Mesothelial cell of epicardium (in vitro differentiated cells): ENCODE measurements at places on chromosomes 7 and 10.

DNA sequence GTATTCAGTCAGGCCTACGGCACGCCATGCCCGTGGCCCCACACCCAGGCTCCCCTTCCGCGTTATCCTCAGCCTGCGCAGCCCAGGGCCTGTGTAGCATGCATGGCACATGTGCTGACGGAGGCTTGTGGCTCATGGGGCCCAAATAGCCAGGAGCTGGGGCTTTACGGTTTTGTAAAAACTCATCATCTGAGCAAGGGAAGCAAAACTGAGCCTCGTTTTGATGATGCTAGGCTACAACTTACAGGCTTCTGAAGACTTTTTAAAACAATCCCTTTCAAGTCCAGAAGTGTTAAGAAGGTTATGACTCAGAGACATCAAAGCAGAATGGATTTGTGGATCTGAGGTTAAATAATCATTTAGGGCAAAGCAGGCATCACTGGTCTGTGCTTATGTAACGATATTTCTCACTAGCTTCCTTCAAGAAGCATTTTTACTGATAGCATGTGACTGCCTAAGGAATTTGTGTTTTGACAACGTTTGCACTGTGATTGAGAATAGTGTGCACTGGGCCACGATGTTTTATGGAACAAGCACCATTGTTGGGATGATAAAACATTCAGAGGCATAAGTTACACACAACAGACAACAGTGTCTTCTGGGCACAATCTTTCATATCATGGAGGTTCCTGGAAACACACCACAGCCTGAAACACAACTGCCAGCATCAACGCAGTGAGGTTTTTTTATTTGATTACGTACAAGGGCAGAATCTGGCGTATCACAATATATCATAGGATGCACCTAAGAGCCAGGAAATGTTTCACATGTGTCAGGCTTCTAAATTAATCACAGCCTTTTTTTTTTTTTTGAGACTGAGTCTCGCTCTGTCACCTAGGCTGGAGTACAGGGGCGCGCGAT, 274.3 kb downstream of the CCDC3 start:
- no peak for DNase-seq

DNA sequence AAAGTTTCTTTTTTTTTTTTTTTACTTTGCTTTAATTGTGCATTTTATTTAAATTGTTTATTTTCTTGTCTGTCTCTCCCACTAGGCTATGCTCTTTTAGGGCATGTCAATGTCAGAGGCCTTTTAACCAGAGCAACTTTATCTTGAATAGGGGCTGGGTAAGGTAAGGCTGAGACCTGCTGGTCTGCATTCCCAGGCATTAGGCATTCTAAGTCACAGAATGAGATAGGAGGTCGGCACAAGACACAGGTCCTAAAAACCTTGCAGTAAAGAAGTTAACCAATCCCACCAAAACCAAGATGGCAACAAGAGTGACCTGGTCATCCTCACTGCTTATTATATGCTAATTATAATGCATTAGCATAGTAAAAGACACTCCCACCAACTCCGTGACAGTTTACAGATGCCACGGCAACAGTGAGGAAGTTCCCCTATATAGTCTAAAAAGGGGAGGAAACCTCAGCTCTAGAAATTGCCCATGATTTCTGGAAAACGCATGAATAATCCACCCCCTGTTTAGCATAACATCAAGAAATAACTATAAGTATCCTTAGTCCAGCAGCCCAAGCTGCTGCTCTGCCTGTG, 47.0 kb upstream of the FRMD4A start:
- no peak for DNase-seq

DNA sequence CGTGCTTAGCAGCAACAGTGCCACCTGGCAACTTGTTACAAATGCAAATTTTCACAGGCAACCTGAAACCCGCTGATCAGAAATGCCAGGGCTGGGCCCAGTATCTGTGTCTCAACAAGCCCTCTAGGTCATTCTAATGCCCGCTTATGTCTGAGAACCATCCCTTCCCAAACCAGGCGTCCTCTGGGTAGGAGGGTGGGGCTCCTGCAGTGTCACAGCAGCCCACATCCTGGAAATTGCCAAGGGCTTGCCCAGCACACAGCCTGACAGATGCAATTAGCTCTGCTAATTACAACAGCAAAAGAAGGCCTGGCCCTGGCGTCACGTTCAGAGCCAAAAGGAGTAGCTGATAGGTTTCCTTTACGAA, 15.9 kb downstream of the ITPRIP start:
- DNase-seq: no peak

- DNase-seq: no peak
Measured at GRCh38 chr7:128388145-128388485, 21.7 kb downstream of the IMPDH1 start.

GRCh38 chr10:26857991-26858706, 2.6 kb downstream of the ABI1 start:
- no peak for DNase-seq

GRCh38 chr7:1590476-1590875, 20.6 kb upstream of the PSMG3 start:
- DNase-seq: no peak

- DNase-seq: no peak
Measured at GRCh38 chr10:84216834-84217233, 8.5 kb downstream of the LRIT2 start.

- DNase-seq: no peak
Measured at GRCh38 chr10:50951365-50951764, 65.9 kb upstream of the A1CF start.

DNA sequence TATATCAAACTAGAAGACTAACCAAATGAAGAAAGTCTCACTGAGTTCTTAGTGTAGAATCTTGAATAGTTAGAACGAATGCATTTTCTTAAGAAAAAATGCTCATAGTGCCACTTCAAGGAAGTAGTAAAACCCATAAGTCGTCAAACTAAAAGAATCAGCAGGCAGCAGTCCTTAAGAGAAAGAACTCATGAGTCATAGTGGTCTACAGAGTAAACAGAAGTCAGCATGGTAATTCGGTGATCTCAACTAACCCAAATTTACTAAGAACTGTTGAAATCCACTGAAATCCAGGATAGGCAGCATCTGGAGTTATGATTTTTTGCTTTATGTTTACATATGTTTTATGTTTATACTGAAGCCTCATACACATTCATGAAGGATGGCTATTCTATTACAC, 256.2 kb downstream of the LHFPL3 start:
- no peak for DNase-seq

GRCh38 chr7:134362587-134363483, 46.1 kb upstream of the SLC35B4 start:
- DNase-seq: no peak

- DNase-seq: no peak
Measured at GRCh38 chr7:130489140-130489983, 2.5 kb upstream of the MEST start.

DNA sequence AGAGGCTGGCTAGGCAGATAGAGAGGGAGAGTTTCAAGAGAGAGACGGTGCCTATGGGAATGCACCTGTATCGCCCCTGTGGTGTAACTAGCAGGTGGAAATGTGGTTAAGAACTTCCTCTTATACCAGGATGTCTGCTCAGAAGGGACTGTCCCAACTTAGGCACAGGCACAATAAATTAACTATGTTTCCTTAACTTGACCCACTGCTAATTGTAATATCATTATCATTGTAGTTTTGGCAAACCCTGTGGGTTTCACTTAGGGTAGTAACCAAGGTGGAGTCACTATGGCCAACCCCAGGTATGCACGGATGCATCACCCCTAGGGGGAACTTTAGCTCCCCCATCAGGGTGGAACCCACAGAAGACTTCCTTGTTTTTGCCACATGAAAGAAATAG, 455.7 kb downstream of the DGKB start:
- no peak for DNase-seq

- DNase-seq: no peak
Measured at GRCh38 chr7:134761266-134761665, 18.2 kb upstream of the CALD1 start.

DNA sequence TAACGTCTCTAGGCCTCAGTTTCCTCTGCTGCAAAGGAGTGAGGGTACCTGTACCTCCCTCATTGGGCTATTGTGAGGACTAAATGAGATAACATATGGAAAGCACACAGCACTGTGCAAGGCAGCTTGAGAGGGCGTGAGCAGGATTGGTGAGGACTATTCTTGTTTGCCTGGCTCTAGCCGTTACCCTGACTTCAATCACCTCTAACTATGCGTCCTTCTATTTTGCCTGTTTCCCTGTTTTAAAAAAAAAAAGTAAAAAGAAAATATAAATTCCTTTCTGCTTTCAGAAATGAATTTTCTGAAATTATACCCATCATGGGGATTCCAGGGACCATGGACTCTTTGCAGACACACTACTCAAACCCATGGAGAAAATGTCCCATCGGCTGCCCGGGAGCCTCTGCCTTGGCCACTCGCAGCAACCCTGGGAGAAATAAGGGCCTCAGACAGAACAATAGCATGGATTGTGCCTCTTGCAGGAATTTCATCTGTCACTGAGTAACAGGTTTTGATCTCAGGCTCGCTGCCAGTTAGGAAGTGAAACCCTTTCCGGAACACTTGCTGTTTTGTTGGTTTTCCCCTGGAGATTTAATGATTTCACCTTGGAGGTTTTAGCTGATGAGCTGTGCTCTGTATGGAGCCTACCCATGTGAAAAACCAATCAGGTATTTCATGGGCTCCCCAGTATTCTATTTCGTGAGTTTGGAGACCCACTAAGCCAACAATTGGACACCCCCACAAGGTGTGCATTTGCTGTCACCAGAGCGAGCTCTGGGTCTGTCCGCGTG, 55.6 kb downstream of the STEAP1B start:
- no peak for DNase-seq

GRCh38 chr7:29343399-29343798, 148.8 kb downstream of the CHN2 start:
- DNase-seq: no peak

- DNase-seq: no peak
Measured at GRCh38 chr7:146875981-146876380, 759.4 kb downstream of the CNTNAP2 start.

GRCh38 chr10:50788951-50789945, 49.5 kb downstream of the ASAH2B start:
- DNase-seq: no peak

DNA sequence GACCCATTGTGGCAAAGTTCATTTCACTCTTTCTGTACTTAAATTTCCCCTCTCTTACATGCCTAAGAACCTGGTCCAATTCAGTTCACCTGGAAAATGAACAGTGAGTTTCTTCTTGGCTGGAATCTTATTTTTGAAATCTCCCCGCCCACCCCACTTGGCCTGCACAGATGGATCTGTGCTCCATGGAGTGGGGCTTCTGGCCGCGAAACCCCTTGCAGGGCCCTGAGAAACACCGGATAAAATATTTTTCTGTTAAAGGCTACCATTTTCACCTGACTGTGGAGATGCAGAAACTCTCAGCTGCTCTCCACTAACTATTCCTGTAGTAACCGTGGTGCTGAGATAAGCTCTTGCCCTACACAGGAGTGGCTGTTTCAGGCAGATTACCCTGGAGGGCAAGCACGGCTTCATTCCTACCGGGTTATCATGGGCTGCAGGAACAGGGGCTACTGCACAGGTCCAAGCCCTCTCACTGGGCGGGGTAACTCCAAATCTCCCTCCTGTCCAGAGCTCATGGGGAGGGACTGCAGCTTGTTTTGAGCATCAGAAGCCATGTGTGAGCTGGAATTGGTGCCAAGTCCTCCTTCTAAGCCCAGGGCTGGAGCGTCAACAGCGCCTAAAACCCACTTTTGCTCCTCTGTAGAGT, 118.9 kb downstream of the PRPF18 start:
- DNase-seq: no peak

- no peak for DNase-seq
Measured at GRCh38 chr10:97103316-97104080, 82.3 kb downstream of the SLIT1 start.

DNA sequence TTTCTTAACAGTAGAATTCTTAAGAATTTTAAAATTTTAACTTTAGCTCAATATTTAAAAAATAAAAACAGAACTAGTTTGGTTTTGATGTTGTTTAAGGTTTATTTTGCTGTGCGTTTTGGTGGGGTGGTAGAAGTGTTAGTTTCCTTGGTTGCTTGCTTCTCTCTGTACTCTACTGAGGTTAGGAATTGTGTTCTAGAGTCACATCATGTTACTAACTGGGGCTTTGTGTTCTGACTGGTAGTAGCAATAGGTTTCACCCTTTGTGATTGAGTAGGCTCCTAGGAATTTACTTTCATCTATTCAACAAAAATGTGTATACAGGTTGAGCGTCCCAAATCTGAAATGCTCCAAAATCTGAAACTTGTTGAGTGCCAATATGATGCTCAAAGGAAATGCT, 99.5 kb downstream of the ZEB1 start:
- DNase-seq: no peak

- no peak for DNase-seq
Measured at GRCh38 chr7:46003896-46004875, 83.1 kb upstream of the IGFBP3 start.

GRCh38 chr10:116684781-116685180, 57.6 kb downstream of the HSPA12A start:
- no peak for DNase-seq
